Activated CD4-positive, alpha-beta T cell treated with anti-CD3 and anti-CD28 coated beads, Interleukin-2, amount 50 U/mL, for 48 hours (primary cell): ENCODE measurements at places on chromosomes 1 and 21.
A peak's percentile ranks its signal among the peaks of the same experiment; 100 is the strongest.

GRCh38 chr1:5120559-5120958, 466.1 kb downstream of the AJAP1 start:
- no peak for DNase-seq

DNA sequence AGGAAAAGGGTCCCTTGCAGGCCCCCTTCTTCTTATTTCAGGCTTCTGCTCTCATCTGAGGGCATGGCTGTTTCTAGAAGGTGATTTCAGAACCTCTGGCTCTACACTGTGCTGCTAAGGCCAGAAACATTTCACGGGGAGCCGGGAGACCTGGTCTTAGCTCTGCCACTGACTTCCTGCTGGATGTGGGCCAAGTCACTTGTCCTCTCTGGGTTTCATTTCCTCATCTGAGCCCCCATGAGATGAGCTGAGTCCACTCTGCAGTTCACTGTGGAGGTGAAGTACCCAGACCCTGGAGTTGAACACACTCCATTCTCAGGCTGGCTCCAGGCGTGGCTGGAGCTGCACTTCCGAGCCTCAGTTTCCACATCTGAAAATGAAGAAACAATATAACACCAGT, 2.1 kb downstream of the PADI1 start:
- no peak for DNase-seq

GRCh38 chr1:198910816-198911215, 272.0 kb downstream of the PTPRC start:
- no peak for DNase-seq

GRCh38 chr1:235549351-235550139, 45.3 kb upstream of the B3GALNT2 start:
- no peak for DNase-seq

DNA sequence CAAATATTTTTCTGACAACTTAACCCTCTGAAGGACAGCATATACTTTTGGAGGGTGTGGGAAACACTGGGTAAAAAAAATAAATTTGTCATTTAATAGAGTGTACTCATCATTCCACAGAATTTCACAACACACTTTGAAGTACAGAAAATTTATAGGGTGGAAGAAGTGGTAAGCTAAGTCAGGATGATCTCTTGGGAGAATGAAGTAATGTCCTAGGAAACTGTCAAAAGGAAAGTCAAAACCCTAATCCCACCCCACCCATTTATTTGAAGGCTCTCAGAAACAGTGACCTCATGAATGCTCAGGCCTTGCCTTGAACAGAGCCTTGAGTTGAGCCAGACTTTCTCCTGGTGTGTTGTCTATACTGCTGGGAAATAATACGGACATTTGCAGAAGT, 7.3 kb upstream of the UAP1 start:
- DNase-seq: no peak

GRCh38 chr1:200739702-200740570, 1.2 kb downstream of the CAMSAP2 start:
- no peak for DNase-seq

- no peak for DNase-seq
Observed at GRCh38 chr1:54342288-54342687, 63.9 kb downstream of the SSBP3 start.

DNA sequence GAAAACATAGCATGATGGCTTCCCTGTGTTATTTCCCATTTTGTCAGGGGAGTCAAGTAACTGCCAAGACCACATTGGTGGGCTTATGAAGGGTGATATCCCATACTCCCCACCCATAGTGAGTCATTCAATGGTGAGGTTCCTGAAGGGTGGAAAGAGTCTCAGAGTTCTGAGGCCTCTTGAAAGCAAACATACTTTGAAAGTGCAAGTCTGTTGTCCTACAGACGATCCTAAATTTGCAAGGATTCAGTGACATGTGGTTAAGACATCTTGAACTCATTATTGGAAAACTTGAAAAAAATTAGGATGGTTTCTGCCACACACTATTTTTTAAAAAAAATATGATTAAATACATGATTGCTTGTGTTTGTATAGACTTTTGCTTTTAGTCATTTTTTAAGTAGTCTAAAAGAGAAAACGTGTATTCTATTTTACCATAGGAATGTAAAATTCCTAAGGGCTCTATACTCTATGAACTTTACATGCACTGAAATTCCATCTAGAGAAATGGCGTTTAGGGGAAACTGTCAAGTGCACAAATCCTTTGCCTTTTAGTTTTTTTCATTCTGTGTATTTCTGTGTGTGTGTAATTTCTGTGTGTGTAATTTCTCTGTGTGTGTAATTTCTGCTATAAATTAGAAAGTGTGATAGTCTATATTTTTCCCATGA, 225.5 kb upstream of the ADAMTS5 start:
- DNase-seq: no peak

- no peak for DNase-seq
Observed at GRCh38 chr1:67634396-67634935, 50.5 kb upstream of the GADD45A start.

DNA sequence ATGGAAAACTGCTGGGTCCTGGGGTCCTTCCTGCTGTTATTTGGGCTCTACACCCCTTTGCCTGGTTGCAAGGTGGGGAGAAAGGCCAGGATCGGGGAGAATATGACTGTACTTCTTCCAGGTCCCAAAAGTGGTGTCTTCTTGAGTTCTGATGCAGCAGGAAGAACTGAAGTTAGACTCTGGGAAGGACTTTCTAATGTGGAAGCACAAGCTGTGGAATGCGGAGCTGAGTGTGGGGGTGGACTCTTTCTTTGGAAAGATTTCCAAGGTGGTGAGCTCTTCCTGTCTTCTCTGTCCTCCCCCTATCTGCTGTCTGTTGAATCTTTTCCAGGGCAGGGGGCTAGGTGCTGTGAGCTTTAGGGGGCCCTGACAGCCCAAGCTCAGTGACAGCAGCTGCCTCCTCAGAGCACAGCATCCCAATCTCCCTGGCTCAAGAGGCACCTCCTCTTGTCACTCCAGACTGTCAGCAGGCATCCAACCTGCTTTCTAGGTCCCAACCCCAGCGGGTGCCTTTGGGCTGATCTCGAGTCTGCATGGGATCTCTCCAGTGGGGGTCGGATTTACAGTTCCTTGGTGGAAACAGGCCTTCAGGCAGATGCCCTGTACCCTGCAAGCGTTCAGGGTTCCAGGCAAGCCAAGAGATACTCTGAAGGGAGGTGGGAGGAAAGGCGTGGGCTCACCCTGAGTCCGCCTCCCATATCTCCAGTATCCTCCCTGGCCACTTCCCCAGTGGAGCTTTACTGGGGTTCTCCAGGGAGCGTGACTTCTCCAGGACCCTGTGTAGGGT, 23.2 kb downstream of the ADORA1 start:
- DNase-seq: no peak

DNA sequence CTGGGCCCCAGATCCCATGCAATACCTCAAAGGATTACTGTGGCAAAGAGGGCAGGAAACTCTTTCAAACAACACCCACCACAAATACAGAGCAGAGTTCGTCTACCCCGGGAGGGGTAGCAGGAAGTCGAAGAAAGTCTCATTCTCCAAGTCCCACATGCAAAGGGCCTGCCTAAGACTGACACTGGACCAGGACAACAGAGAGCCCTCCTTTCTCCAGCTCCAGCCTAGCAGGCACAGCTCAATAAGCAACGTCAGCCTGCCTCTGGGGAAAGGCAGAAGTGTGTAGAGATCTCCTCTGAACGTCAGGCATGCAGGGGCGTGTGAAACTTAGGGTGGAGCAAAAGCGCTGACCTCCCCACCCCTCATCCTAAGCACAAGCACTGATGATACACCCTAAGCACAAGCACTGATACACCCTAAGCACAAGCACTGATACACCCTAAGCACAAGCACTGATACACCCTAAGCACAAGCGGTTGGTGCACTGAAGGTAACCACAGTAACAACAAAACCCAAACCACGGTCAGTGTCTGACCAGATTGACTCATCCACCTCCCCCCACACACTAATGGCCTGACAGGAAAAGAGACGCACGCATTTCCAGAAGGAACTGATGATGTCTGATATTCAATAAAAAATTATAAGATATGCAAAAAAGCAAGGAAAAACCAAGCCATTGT, 1.3 kb downstream of the KRTAP12-3 start:
- peak; percentile 19 for DNase-seq

DNA sequence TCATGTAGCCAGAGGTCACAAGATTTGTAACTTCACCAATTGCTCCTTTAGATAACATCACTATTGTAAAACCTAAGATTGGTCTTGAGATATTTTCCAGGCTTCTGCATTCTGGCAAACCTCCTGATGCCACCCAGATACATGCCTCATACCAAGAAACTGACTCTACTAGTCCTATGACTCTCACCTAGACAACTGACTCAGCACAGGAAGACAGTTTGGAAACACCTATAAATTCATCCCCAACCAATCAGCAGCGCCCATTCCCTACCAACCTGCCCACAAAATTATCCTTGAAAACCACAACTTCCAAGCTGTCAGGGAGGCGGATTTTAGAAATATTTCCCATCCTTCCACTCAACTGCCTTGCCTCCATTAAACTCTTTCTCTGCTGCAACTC, 2.6 kb downstream of the NME7 start:
- DNase-seq: no peak

DNA sequence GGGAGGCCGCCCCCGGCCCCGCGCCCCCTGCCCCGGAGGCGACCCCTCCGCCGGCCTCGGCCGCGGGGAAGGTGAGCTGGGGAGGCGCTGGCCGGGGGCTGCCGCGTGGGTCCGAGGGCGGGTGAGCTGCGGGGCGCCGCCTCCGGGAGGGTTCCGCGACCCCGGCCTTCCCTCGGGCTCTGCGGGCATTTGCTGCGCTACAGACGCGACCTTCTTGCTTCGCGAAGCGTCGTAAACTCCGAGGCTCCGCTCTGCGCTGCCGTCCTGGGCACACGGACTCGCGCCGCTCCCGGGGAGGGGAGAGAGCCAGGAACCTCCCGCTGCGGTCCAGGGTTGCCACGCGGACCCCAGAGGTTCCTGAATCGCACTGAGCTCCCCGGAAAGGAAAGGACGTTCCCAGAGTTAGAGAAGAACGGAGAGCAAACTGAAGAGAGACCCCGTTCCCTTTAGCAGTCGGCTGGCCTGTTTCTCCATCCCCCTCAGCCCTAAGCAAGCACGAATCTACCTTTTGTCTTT, 345 bp downstream of the SLX9 start:
- no peak for DNase-seq

GRCh38 chr1:5938101-5938646, 54.1 kb downstream of the NPHP4 start:
- DNase-seq: no peak

DNA sequence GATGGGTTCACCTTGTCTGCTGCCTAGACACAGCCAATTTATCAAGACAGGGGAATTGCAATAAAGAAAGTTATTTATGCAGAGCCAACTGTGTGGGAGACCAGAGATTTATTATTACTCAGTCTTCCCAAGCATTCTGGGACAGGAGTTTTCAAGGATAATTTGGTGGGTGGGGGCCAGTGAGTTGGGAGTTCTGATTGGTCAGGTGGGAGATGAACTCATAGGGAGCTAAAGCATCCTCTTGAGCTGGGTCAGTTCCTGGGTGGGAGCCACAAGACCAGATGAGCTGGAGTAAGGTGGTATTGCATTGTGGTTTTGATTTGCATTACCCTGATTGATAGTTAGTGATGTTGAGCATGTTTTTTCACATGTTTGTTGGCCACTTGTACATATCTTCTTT, 86.1 kb downstream of the PRKAB2 start:
- no peak for DNase-seq

DNA sequence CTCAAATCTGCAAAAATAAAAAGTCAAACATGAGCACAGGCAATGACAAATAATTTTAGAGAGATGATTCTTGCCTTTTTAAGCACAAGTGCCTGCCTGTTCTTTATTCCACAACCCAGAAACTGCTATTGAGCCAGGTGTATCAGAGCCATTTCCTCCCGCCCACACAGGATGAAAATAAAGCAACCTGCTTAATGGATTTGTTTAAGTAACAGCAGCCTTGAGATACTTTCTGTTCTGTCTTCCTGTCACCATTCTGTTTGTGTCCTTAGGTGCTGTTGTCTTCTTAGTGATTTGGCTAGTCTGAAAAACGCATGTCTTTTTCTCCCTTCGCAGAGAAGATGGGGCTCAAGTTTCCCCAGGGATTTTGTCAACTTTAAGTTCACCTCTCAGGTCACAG, 11.4 kb downstream of the RPE65 start:
- DNase-seq: no peak

DNA sequence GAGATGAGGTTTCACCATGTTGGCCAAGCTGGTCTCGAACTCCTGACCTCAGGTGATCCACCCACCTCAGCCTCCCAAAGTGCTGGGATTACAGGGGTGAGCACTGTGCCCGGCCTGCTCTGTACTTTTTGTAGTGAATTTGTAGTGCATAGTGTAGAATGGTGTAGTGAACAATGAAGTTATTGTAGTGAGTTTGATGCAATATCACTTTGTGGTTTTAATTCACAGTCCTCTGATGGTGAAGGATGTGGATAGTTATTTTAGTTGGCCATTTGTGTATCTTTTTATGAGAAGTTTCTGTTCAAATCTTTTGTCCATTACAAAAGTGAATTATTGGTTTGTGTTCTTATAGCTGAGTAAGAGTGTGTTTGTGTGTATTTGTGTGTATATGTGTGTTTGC, 57.6 kb downstream of the PDE4B start:
- no peak for DNase-seq

GRCh38 chr1:60922304-60922703, 160.1 kb upstream of the NFIA start:
- no peak for DNase-seq

DNA sequence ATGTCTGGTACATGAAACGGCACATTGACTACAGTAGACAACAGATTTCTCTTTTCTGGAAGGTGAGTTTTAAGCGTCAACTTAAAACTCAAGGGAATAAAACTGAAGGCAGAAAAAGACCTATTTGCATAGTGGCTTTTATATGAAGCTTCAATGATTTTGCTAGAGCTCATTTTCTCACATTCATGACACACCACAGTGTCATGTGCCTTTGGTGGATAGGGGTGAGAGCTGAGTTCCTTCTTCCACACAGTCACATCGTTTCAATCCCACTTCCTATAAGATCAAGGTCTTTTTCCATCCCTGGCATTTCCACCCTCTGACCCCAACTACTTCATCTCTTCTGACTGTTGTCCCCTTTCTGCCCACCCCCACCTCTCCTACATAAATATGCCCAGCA, 31.0 kb downstream of the IL12RB2 start:
- DNase-seq: peak; percentile 27
